ENCODE measurements at places on chromosomes 4 and X. TPM values are rescaled to one million over a fixed set of nuclear protein-coding genes. Genes with fewer than 3 reads are reported as not detected.

The KIF4A gene
- total RNA-seq: 17.8 TPM

The CXCL8 gene
- 130 TPM for total RNA-seq

The EDA gene
- total RNA-seq: 2.4 TPM

The P2RY8 gene
- total RNA-seq: not detected

The ADH7 gene
- not detected for total RNA-seq

The GLOD5 gene
- total RNA-seq: not detected

The ODAPH gene
- total RNA-seq: not detected

The LEF1 gene
- total RNA-seq: not detected

The ERCC6L gene
- total RNA-seq: 4.2 TPM

The ENPEP gene
- under 0.01 TPM for total RNA-seq

The KLHL13 gene
- 3.1 TPM for total RNA-seq

Data from endothelial cell of coronary artery (primary cell).